ENCODE measurements at places on chromosomes 4 and X. TPM values are rescaled to one million over a fixed set of nuclear protein-coding genes. Genes with fewer than 3 reads are reported as not detected.

The USP27X gene
- total RNA-seq: 3.9 TPM

The GAGE12E gene
- not detected for total RNA-seq

The RAB40AL gene
- total RNA-seq: 1.1 TPM

The DCX gene
- total RNA-seq: not detected

The GLRB gene
- total RNA-seq: 6.3 TPM

The TCEAL9 gene
- 53.2 TPM for total RNA-seq

The GYG2 gene
- 0.84 TPM for total RNA-seq

The DCHS2 gene
- total RNA-seq: 0.03 TPM

The MAGEA12 gene
- not detected for total RNA-seq

The ATOH1 gene
- total RNA-seq: not detected

The UGT2A1 gene
- total RNA-seq: not detected

The PITX2 gene
- total RNA-seq: not detected

The OTC gene
- total RNA-seq: 1.4 TPM

The EREG gene
- total RNA-seq: 6.3 TPM

The ERAS gene
- total RNA-seq: not detected

The TNIP3 gene
- 0.19 TPM for total RNA-seq

The CLDN2 gene
- total RNA-seq: not detected

The NMU gene
- total RNA-seq: not detected

DNA sequence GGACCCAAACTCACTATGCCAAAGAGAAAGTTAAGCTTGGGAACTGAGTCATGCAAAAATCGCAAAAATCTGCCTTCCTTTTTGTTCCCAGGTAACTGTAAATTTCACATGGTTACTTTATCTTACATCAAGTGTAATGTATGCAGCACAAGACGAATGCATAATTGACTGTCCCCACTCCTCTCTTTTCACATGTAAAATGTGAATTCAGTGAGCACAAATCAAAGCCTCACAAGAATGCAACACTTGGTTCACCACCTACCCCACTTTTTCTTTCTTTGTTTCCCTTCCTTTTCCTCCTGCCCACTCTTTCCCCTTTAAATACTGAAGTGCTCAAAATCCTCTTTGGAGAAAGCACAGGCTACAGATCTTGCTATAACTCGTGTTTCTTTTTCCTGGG, 53.2 kb downstream of the MAGED4B start:
- no peak for DNase-seq

- peak; percentile 74 for DNase-seq
Observed at GRCh38 chrX:154019633-154020528, at the start of gene IRAK1. IRAK1 (minus strand) TSS chrX:154019902; CDS start chrX:154019812, 90 bp downstream.

- no peak for DNase-seq
Observed at GRCh38 chr4:90876296-90876695, 749.1 kb downstream of the CCSER1 start.

- DNase-seq: no peak
Observed at GRCh38 chr4:47646372-47646771, 161.3 kb downstream of the ATP10D start.

- DNase-seq: no peak
Observed at GRCh38 chrX:67613366-67613765, 69.5 kb downstream of the AR start.

- DNase-seq: no peak
Observed at GRCh38 chr4:87026800-87027495, 92.1 kb downstream of the AFF1 start.

DNA sequence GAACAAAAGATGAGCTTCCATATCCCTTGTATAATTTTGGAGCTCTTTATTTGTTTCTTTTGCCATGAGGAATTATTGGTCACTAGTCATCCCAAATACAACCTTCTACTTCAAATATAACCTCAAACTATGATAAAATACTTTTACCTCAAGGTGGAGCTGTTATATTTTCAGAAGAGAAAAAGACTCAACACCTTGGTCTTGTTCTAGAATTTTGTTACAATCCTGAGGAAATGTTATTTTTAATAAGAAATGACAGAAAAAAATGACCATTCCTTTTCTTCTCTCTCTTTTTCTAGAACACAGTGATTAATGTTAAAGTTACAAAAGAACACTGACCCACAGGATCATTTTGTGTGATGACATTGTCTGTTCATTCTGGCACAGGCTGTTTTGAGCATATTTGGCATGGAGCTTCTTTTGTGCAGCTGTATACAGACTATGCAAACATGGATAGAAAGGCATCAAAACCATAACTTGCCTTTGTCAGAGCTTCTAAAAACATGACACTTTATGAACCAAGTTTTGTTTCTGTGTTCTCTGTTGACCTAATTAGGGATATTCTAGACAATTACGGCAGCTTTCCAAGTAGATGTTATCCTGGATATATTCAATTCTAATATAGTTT, 159.6 kb upstream of the CTSO start:
- no peak for DNase-seq

DNA sequence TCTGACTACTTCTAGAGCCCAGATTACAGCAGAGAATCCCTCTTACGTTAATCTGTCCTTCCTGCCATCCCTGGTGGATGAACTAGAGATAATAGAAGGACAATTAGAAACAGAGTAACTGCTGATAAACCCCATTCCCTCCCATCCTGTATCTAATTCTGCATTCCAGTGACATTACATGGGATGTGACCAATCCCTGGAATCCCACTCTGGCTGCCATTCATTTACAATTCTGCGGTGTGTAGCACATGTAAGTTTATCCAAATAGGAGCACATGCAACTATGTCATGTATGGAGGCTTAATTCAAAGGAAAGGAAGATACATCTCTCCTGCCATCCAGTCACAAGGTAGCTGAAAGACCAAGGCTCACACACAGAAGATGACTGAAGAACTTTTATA, 339.5 kb downstream of the GPAT3 start:
- no peak for DNase-seq

GRCh38 chr4:63563288-63564014, 845.8 kb downstream of the TECRL start:
- no peak for DNase-seq

- DNase-seq: no peak
Observed at GRCh38 chr4:74953647-74954046, 20.7 kb downstream of the PARM1 start.

GRCh38 chrX:147739196-147739595, 172.5 kb upstream of the FMR1 start:
- no peak for DNase-seq

DNA sequence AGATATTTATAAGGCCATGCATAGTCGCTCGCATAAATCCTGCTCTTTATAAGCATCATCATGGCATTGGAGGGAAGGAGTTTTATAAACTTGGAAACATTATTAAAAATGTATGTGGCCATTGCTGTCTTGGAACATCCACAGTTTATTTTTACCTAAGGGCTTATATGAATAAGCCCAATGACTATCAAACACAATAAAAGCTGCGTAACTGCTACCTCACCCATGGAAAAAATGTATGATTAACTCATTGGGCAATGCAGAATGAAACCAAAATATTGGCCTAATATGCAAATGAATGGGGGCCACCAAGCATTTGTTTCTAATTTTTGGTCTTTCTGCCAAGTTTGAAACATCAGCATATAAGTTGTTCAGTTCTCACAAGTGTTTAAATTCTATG, 19.1 kb downstream of the GEMIN8 start:
- no peak for DNase-seq

- no peak for DNase-seq
Observed at GRCh38 chr4:70062000-70062399, 11.8 kb downstream of the HTN1 start.

- no peak for DNase-seq
Observed at GRCh38 chr4:26127851-26128337, 192.9 kb upstream of the RBPJ start.

- peak; percentile 68 for DNase-seq
Observed at GRCh38 chr4:123621072-123621705, 224.6 kb downstream of the SPRY1 start.

GRCh38 chr4:90641861-90642599, 514.8 kb downstream of the CCSER1 start:
- no peak for DNase-seq

GRCh38 chrX:117511379-117511778, 605.2 kb downstream of the KLHL13 start:
- no peak for DNase-seq

DNA sequence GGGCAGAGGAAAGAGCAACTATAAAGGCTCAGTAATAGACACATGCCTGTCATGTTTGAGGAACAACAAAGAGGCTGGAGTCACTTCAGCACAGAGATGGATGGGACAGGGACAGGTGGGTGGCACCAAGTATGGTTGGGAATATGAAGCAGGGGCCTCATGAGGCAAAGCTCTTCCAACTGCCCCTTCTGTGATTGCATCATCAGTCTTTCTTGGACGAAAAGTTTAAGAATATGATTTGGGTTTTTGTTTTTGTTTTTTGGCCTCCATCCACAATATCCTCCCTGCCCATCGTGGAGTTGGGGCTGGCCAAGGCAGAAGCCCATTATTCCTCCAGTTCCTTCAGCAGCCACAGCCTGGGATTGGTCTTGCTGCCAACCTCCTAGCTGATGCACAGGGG, 34.4 kb downstream of the SAGE1 start:
- no peak for DNase-seq

- DNase-seq: no peak
Observed at GRCh38 chr4:125732632-125733031, 417.9 kb downstream of the FAT4 start.

DNA sequence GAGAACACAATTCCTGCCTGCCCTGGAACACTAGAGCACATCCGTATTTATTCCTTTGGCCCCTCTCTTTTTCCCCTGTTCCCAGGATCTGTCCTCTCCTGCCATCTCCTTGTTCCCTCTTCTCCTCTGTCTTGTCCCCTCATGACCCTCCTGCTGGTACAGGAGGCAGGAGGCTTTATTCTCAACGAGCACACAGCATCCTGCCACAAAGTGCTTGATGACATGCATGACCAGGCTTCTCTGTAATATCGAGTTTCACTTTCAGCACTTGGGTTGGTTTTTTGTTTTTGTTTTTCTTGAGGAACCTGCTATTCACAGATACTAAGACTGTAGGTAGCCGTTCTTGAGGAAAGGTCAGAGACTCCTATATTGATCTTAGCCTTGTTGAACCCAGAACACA, 35.3 kb downstream of the NALF2 start:
- DNase-seq: no peak

GRCh38 chrX:109760922-109761250, 27.8 kb upstream of the ACSL4 start:
- DNase-seq: no peak

- DNase-seq: no peak
Observed at GRCh38 chrX:31845003-31845402, 773.2 kb upstream of the FTHL17 start.

DNA sequence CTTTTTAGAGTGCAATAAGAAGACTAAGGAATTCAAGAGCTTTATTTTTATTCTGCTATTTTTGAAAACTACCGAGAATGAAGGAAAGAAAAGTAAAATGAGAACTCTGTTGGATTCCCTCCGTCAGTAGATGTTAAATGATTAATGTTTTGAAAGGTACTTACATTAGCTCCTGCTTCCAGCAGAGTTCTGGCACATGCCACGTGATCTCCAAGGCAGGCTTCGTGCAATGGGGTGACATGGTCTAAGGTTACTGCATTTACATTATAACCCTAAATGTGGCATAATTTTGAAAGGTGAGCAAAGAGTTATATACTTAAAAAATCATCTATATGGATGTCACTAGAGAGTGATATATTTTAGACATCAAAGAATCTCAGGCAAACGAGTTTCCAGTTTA, 26.8 kb upstream of the SPATA4 start:
- no peak for DNase-seq

- DNase-seq: no peak
Observed at GRCh38 chr4:39118034-39118658, 56.1 kb downstream of the KLHL5 start.

DNA sequence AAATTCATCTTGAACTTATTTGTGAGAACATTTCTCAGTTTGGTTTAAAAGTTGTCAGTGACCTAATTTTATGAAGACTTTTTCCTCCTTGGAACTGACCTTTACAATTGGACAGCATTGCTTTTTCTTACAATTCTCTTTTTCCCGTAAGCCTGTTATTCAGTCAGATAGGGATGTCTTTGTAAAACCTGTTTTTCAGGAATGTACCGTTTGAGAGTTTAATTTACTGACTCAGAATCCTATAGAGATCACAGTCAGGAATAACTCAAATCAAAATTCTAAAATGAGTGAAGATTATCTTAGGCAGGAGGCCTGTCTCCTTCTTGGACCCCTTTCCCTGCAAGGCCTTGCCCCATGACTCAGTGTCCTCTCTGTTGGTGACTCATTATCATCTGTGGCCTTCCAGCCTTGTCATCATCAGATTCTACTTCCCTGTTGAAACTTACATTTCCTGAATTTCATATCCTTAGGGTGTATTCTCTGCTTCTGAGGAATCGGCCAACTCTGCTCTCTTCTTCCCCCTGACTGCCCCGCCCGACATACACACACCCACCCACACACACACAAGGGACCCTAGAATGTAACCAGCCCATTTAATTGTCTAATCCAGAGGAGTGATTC, 99.8 kb downstream of the ARHGAP10 start:
- DNase-seq: no peak

- no peak for DNase-seq
Observed at GRCh38 chr4:16075061-16075460, 8.8 kb downstream of the PROM1 start.

- DNase-seq: no peak
Observed at GRCh38 chr4:11525085-11525484, 96.4 kb upstream of the HS3ST1 start.

- no peak for DNase-seq
Observed at GRCh38 chr4:79882806-79883205, 190.2 kb downstream of the ANTXR2 start.

- no peak for DNase-seq
Observed at GRCh38 chr4:1763550-1764080, 29.5 kb upstream of the FGFR3 start.

Measured in aorta (tissue), 5 donors.